ENCODE measurements at places on chromosomes 1 and 21.

- DNase-seq = peak; percentile 65
Measured at GRCh38 chr1:150066838-150067183, 765 bp upstream of the VPS45 start.

- DNase-seq = peak; percentile 43
Measured at GRCh38 chr21:46322351-46323226, 1.1 kb downstream of the C21orf58 start.

DNA sequence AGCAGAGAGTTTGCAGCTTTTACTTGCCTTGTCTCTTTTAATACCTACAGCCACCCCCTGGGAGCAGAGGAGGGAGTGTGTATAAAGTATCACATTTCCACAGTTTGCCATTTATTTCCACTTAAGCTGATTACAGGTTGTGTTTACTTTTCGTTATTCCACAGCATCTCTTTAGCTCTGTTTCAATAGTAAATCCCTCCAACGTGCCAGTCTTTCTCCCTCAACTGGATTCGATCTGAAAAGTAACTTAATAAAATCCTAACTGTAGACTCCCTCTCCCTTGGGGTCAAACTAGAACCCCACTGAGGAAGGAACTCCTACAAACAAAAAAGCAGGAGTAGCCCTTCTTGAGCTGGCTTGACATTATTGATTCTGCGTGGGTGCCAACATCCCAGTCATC, 3.1 kb upstream of the FCGR2A start:
- DNase-seq = no peak

DNA sequence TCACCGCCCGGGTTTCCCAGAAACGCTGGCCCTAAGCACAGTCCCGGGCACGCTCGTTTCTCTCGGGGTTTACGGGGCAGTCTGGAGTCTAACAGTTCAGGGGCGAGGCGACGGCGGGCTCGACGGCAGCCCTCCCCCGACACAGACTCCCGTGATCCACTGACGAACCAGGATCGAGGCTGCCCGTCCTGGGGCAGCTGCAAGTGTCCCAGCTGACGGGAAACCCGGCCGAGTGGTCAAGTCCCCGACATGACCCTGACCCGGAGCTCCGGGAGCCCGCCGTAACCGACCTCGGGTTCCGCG, 494 bp downstream of the UBE2J2 start:
- no peak for DNase-seq

- DNase-seq = no peak
Measured at GRCh38 chr1:230102472-230102871, 35.4 kb downstream of the GALNT2 start.

DNA sequence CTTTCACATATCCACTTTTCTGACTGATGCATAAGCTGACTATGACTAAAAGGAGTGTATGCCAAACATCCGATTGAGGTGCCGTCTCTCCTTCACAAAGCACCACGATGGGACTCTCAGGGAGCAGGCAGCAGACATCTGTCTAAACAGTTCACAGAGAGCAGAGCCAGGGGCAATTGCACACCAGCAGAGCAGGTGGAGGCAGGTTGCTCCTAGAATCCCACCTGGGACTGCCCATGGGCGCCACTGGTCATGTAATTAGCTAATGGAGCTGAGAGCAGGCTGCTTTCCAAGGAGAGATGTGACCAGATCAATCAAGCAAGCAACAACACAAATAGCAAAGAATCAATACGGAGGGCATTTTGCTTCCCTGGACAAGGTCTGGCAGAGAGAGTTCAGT, 30.5 kb upstream of the COA6 start:
- no peak for DNase-seq

DNA sequence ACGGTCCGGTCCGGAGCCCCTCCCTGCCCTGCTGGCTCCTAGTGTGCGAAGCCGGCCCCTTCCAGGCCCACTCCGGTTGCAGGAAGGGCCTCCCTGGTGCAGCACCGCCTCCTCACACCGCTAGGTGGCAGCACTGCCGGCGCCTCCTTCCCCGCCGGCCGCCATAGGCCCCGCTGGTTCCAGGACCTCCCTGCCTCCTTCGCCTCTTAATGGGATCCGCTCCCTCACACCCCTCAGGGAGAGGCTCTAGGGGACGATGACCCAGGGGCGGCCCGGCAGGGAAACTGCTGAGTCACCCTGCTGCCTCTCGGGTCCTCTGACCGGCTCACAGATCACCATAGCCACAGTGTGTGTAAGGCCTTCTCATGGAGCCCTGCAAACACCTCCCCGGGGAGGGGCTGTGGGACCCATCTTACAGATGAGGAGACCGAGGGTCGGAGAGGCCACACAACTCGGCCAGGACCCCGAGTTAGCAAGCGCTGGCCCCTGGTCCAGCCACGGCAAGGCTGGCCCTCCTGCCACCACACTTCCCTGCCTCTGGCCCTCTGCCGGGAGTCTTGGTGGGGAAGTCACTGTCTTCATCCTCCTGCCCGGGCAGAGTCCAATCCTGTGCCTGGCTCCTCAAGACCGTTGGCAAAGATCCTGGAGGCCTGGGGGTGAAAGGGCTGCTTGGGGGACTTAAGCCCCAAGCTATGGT, 1.6 kb upstream of the AJAP1 start:
- DNase-seq = peak; percentile 72

DNA sequence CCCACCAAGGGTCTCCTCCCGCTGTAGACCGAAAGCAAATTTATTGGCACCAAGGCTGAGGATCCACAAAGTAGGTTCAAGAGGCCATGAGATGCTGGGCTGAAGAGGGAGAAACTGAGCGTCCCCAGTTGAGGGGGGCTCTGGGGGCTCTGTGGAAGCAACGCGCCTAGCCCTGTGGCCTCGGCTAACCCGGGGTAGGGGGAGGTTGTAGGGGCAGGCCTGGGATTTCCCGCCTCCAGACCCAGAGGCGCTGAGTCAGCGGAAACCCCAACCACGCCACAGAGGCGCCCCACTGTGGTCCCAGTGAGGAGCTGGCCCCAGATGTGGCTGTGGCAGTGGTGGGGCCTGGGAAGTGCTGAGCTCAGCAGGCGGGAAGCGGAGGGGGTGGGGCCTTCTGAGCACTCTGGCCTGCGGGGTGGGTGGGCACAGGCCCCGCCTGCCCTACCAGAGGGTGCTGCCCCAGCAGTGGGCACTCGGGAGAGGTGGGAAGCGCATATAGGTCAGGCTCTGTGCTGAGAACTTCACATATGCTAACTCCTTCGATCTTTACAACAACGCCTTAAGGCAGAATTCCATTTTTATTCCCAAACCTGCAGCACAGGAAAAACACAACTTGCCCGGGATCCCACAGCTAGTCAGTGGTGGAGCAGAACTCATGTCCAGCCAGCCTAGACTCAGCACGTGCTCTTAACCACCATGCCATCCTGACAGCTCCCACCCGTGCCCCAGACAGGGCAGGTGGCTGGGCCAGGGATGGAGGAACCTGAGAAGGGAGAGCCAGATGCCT, 1.5 kb upstream of the COL16A1 start:
- DNase-seq = peak; percentile 82

GRCh38 chr1:64405833-64406232, 64.1 kb upstream of the CACHD1 start:
- no peak for DNase-seq

- DNase-seq = peak; percentile 97
Measured at GRCh38 chr1:25819491-25820246, at the start of gene MTFR1L. MTFR1L (plus strand) TSS chr1:25819954; CDS start chr1:25823105, 3,151 bp downstream.

DNA sequence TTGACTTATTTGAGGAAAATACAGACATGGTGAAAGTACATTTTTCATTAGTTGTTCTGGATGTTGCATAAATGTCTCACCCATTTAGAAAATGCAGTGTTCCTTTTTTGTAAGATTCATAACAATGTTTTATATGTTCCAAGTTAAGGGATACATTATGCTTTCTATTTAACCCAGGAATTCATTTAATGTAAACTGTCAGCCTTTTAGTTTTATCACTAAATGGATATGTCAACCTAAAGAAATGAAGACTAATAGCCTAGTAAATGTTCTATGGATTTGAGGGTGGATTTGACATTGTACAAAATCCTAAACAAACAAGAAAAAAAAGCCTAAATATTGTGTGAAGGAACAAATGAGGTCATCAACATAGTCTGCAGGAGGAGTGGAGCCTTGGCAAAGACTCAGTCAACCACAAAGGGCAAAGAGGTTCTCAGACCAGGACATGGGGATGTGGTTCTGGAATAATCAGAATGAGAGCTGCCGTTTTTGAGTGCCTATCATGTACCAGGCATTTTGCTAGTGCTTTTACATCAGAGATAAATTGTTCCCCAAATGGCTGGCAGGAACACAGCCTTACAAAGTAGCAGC, 8.8 kb upstream of the INSL5 start:
- no peak for DNase-seq

DNA sequence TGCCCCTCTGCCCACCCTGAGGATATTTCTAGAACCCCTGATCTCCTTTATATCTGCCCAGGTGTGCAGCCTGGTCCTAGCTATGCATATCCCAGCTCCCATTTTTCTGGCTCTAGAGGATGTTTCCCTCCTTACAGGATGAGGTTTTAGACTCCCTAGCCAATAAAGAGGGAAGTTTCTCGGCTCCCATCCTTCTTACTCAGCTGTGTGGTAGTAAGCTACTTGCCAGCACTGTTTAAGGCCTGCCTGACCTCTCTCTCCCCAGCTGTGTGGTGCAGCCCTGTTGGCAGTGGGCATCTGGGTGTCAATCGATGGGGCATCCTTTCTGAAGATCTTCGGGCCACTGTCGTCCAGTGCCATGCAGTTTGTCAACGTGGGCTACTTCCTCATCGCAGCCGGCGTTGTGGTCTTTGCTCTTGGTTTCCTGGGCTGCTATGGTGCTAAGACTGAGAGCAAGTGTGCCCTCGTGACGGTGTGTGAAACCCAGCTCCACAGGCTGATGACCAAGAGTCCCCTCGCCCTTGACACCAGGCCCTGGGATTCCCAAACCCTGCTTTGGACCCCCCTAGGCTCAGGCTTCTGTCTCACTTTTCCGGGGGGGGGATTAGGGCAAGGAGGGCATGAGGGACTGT, 7.8 kb upstream of the P3R3URF start:
- DNase-seq = no peak

- peak; percentile 5 for DNase-seq
Measured at GRCh38 chr1:147273409-147274336, 31.2 kb downstream of the CHD1L start.

DNA sequence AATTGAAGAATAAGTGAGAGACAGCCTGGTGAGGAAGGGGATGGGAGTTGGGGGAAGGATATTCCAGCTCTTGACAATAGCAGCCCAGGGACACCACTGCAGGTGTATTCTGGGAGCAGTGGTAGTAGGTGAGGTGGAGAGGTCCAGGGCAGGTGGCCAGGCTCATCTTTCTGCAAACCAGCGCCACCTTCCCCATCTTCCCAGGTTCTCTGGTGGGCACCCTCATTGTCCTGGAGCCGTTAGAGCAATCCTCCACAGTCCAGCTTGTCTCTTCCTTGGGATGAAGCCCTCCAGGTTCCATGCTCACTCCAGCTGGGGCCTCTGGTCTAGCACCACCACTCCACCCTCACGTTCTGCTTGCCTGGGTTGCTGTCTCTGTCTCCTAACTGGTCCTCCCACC, 97.0 kb downstream of the IER5 start:
- no peak for DNase-seq

GRCh38 chr1:108686614-108687313, 5.3 kb upstream of the PRPF38B start:
- no peak for DNase-seq

GRCh38 chr1:165938844-165939243, 111.4 kb downstream of the UCK2 start:
- DNase-seq = no peak

All from stimulated activated CD4-positive, alpha-beta T cell treated with anti-CD3 and anti-CD28 coated beads, Interleukin-15, amount 100 ng/mL, for 24 hours (primary cell).